ENCODE measurements at places on chromosomes 4 and X.

GRCh38 chrX:112946227-112946626, 105.6 kb upstream of the AMOT start:
- no peak for DNase-seq

DNA sequence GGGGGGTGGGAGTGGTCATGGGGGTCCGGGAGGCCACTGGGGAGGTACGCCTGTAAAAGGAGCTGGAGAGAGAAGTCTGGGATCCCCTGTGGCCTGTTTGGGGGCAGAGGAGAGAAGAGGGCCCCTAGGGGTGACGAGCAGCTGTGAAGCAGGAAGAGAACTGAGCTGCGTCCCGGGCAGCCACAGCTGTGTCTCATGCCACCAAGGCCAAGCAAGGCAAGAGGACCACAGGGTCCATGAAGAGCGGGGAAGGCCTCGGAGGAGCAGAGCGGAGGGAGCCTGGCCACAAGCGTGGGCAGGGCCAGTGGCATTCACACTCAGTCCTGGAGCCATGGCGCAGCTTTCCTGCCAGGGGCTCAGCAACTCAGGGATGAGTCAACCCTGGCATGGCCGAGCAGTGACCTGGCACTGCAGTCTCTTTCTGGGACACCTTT, 13.6 kb upstream of the NAT8L start:
- DNase-seq: no peak

- no peak for DNase-seq
Observed at GRCh38 chrX:31027351-31027750, 44.5 kb downstream of the FTHL17 start.

DNA sequence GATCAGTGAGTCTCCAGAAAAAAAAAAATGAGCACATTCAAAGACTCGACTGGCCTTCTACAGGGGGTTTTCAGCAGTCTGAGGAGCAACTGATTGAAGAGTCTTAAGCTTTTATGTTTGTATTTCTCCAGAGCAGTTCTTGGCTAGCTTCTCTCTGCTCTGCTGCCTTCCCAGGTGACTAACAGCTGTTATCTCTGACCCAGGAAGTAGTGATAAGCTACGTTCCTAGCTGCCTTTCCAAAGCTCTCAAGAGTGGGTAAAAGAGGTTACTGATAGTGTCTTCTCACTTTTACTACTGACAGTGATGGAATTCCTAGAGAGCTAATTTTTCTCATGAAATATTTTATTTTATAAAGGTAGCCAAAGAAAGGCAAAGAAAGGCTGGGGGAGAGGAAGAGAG, 66.6 kb downstream of the ENOX2 start:
- DNase-seq: no peak

- DNase-seq: no peak
Observed at GRCh38 chr4:72376901-72377300, 192.1 kb downstream of the ADAMTS3 start.

GRCh38 chrX:150094996-150095395, 156.7 kb upstream of the EOLA2 start:
- peak; percentile 90 for DNase-seq

- no peak for DNase-seq
Observed at GRCh38 chr4:47484168-47484567, 907 bp upstream of the ATP10D start.

DNA sequence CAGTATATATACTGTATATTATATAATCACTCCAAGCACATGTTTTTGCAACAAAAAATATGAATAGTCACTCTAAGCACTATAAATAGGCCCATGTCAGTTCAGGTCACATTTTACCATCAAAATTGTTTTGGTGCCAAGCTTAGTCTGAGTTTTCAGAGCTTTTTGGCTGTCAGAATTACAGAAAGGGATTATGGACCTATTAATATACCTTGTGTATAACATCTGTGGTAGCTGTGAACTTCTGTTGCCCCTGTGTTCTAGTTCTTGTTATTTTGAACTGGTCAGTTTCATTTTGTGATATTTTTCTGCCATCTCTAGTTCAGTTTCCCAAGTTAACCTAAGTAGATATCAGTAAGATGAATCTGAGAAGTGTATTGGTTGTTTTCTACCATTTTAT, 22.9 kb downstream of the EXOC1 start:
- DNase-seq: no peak

DNA sequence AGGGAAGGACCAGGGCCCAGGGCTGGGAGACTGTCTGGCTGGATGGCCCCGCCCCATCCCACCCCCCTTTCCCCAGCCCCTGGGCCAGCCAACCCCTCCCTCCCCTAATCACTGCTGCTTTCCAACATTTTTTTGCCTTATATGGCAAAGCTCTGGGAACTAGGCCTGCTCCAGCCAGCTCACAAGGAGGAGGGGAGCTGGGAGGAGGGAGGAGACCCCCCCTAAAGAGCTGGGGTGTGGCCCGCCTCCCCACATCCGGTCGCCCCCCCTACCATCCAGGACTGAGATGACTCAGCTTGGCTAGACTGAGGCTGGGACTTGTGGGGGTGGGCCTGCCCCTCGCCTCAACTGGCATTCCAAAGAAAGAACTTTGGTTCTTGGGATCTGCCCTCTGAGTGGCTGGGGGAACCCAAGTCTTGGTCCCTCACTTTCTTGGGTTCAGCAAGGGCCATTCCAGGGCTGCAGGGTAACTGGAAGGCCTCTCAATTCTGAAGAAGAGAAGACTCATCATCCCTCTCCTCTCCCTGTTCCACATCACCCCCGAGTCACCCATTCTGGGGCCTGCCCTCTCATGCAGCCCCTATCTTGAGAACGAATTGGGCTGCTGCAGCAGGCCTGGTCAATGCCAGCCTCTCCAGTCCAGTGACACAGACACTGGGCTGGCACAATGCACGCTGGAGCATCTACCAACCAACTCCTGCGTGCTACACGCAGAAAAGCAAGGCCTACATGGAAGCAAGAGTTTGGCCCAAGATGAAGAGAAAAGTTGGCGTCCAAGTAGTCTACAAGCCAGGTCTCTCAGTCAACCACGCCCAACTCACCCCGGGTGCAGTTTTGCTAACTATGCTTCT, 4.8 kb downstream of the FLNA start:
- peak; percentile 97 for DNase-seq

DNA sequence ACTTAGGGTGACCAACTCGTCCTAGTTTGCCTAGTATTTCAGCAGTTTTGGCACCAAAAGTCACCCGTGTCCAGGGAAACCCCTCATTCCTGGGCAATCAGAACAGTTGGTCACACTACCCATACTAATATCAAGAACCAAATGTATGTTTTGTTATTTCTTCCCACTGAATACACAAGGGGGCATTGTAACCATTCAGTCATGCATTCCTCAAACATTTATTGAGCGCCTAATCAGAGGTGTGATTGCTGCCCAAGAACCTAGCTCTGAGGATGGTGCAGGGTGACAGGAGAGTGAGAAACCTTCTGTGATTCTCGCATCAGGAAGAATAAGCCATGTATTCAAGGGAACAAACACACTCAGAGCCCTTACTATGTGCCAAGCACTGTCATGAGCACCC, 69.8 kb upstream of the RAI2 start:
- no peak for DNase-seq

DNA sequence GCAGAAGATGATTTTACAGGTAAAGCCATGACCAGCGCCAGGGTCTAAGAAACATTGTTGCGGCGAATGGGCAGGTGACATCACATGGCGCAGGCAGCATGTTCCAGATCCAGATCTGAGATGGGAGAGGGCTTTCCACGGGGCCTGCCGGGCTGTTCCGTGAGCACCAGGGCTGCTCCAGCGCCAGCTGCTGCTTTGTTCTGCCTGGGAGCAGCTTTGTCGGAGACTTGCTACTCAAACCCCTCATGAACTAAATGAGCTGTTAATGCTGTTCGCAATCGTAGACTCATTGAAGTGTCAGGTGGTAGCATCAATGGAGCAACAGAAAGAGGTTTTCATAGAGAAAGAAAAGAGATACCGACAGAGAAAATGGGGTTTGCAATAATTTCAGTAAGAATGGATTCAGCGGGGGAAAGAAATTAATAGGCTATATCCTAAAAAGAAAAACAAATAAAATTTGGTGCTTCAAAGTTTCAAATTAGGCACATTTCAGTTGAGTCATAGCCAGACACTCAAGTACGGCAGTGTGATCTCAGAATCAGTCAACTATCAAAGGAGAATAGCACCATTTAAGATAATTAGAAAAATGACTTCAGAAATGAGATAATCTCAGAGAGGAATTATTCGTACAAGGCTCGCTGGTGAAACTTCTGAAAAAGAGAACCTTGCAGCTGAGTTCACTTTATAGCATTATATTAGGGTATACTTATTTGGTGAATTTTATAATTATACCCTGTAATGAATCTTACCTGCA, 23.9 kb downstream of the SORBS2 start:
- DNase-seq: no peak

DNA sequence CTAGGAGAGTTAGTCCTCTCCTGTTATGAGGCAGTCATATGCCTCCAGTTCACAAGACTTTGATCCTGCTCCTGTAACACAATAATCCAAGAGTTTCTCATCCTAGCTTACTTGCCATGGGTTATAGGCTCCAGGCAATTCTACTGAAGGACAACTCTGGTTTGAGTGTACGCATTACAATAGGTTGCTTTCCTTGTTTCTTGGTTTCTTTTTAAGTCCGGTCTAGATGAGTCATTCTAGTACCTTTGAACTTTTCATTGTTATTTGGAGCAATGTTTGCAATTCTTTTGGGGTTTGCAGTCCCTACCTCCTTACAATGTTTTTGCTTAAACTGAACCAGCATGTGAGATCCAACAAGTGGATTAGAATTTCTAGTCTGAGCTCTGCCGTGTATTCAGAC, 109.1 kb downstream of the ANAPC4 start:
- DNase-seq: no peak

GRCh38 chrX:123499787-123500186, 233.1 kb downstream of the THOC2 start:
- no peak for DNase-seq

GRCh38 chr4:33104273-33104672, 2384.1 kb downstream of the PCDH7 start:
- DNase-seq: peak; percentile 29

- no peak for DNase-seq
Observed at GRCh38 chrX:48459483-48459882, 10.6 kb downstream of the SLC38A5 start.

DNA sequence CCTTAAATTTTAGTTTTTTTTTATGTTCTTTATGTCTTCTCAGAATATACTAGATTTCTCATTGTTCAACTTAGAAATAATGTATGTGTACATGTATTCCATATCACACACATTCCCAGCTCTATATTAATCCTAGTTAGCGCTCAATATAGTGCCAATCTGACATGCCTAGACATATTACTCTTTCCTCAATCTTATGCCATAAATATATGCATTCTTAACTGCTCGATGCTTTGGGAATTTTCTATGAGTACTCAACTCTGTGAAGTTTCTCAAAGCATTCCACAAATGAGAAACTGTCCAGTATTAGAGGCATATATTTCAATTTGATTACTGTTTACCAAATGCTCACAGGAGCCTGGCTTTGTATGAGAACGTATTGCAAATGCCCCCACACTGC, 231.2 kb upstream of the VEGFC start:
- DNase-seq: no peak

GRCh38 chr4:152045449-152045806, 284.6 kb upstream of the GATB start:
- DNase-seq: no peak

DNA sequence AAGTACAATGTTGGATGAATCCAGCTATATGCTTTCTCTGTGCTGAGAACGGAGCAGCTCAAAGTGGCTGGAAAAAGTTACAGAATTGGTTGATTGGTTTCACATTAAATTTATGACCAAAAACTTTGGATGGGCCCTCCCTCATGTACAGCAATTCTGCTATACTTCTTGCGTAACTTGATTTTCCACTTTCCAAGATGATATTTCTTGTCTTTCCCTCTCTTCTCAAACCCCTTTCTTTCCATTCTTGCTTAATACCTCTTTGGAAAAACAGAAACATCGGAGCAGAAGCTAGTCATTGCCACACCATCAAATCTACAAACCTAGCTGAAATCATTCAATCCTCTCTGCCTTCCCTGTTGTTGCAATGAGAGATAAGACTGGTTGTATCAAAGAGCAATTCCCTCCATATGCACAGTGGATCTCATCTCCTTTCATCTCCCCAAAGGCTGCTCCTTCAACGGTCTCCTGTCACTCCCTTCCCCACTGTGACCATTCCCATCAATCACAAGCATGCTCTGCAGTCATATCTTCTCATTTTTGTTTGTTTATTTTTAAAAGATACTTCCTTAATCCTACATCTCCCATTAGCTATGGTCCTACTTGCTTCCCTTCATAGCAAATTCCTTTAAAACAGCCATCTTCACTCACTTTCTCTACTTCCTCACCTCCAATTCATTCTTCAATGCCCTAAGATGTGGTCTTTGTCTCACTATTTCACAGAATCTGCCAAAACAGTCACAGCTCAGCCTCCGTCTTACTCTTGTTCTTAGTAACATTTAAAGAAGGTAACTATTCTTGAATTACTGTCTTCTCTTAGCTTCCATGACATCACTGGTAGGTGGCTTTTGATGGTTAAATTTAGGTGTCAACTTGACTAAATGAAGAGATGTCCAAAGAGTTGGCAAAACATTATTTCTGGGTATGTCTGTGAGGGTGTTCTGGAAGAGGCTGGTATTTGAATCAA, 145.5 kb downstream of the FAM13A start:
- no peak for DNase-seq

DNA sequence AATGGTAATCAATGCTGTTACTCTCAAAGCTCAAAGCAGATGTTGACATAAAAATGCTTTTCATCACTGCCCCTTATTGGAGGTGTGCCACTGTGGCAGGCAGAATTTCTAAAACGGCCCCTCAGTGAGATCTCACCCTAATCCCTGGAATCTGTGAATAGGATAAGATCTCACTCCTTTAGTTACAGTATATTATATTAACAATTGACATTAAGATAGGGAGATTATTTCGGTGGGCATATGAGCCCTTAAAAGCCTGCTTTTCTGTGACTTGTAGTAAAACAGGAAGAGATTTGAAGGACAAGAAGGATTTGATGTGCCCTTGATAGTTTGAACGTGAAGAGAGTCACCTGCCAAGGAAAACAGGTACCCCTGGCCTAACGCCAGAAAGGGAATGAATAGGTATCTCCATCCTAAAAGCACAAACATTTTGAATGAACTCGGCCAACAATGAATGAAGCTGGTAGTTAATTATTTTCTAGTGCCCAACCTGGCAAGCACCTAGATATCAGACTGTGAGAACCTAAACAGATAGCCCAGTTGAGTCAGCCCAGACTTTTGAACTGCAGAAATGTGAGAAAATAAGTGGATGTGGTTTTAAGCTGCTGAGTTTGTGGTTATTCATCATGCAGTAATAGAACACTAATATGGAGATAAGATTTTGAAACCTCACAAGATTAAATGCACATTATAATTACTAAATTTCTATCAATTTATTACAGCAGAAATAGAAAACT, 881.6 kb downstream of the PCDH18 start:
- peak; percentile 12 for DNase-seq

DNA sequence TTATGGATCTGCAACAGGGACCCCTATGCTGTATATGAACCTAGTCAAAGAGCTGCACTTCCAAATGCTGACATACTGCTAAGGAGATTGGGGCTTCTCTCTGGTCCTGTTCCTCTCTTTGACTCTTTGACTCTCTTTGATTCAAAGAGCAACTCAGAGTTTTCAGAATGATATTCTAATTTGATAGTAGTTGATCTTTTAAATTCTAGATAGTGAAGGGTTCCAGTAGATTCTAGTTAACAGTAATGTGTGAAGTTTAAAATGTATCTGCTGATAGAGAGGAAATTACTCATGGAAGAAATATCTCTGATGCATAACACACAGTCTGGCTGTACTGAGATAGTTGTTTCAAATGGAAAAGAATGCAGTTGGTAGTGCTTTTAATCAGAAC, 239.1 kb downstream of the RASL11B start:
- DNase-seq: peak; percentile 88
